H7 (cell line): ENCODE measurements at places on chromosomes 1 and 21.

- DNase-seq = peak; percentile 90
Observed at GRCh38 chr1:9835758-9836631, 12.2 kb upstream of the CLSTN1 start.

DNA sequence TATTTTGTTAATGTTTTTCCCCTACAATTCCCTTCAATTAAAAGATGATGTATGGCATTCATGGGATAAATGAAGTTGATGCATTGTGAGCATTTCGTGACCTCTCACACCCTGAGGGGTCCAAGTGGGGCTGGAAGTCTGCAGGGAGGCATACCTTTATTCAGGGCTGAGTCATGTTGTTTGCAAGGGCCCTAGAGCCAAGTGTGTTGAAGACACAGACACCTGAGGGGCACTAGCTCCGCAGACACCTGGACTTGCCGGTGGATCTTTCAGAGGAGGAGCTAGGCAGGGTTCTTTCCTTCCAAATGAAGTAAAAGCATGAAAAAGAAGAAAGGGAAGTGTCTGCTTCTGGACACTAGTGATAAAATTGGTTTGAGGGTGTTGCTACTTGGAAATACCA, 57.0 kb upstream of the RGS7 start:
- peak; percentile 24 for DNase-seq

DNA sequence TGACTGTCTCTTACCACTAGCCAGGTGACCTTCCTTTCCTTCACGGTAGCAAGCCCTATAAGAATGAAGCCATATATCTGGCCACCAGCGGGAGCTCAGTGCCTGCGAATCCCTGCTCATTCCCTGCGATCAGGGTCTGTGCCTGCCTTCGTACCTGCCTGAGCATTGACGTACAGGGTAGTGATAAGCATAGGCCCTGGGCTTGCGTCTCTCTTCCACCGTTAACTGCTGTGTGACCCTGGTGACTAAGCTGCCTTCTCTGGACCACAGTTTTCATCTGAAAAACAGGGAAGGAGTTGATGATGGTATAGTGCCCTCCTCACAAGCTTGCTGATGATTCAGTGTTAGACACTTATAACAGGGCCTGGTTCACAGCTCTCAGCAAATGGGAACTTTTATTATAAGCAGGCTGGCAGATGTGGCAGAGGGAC, 4.1 kb downstream of the ZC3H12A start:
- peak; percentile 37 for DNase-seq

GRCh38 chr1:33454646-33455282, 17.7 kb upstream of the ZSCAN20 start:
- DNase-seq = no peak

GRCh38 chr1:152220166-152221163, 3.5 kb downstream of the HRNR start:
- DNase-seq = no peak

GRCh38 chr1:41784531-41785274, 134.0 kb downstream of the HIVEP3 start:
- no peak for DNase-seq

GRCh38 chr1:38662126-38662525, 197.4 kb downstream of the RRAGC start:
- DNase-seq = no peak

- DNase-seq = no peak
Observed at GRCh38 chr1:185238447-185238846, 78.6 kb downstream of the IVNS1ABP start.

GRCh38 chr21:15645830-15646229, 84.0 kb upstream of the USP25 start:
- no peak for DNase-seq

GRCh38 chr1:30525631-30525970, 197.8 kb downstream of the MATN1 start:
- no peak for DNase-seq

GRCh38 chr1:14724246-14724645, 125.8 kb downstream of the KAZN start:
- DNase-seq = no peak

DNA sequence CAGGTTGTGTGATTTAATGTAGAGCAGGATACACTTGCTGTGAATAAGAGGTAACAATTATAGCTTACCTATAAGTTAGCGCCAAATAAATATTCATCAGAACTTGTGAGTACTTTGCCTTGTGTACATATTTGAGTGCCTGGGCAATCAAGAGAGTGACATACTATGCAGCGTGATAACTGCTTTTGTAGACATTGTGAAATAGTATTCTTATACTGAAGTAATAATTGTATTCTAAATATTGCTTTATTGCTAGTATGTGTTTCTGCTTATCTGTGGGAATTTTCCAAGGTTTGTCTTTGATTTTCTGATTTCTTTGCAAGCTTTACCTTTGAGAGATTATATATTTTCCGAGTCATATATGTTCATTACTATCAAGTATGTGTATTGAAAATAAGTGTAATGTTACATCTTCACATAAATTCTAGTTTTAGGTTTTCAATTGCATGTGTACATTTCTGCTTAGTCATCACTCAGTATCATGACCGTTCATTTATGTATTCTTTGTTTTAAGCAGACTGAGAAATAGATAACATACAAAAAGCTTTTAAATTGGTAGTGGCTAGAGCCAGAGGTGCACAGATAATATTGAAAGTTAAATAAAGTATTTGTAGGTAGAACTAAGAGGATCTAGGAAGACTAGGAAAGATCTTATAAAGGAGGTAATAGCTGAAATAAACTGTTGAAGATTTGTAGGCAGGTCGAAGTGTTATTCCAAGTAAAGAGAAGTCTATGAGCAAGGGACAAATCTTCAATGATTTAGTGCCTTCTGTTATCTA, 19.5 kb downstream of the USP25 start:
- no peak for DNase-seq

DNA sequence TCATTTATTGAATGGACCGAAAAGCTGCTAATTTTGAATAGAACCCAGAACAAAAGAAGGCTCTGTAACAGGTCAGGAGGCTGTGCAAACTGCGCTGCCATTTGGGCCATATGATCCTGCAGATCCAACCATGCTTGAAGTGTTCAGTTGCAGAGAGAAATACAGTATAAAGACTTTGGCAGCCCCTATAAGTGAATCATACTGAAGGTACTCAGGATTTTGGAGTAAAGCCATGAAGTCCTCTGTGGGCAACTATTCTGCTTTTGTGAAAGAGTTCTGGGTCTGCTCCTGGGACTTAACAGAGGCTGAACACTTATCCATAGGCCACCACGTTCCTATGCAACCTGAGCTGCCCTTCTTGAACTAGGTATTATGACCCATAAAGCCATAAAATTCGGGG, 1613.6 kb upstream of the PRMT6 start:
- DNase-seq = no peak

- no peak for DNase-seq
Observed at GRCh38 chr1:31605908-31606427, 11.5 kb upstream of the HCRTR1 start.

DNA sequence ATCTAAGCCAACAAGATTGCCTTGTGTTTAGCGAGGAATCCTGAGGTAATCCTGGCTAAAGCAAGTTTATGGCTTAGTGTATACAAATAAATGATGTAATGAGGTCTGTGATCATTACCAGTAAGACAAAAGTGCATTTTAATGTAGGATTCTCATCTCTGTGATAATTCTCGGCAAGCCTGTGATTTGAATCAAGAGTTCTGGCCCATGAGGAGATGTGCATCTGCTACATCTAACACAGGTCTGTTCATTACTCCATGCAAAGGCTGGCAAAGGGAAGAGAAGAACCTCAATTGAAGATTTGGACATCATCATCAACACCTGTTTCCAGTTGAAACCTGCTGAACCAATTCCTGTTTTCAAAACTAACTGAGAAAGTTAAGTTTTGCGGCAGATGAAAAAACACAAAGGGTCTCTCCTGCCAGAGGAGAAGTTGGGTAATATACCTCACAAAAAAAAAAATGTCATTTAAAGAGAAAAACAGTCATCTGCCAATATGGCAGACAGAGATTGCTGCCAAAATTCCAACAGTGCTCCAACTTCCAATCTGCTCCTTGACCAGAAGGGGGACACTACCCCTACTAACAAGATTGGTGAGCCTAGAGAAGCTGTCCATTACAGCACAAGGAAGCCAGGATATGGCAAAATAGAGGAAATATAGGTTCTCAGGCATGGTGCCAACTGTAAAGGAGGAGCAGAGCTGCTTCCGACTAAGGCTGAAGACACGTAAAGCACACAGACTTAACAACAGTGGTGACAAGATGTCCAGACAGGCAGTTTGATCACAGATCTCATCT, 453.7 kb downstream of the TTLL7 start:
- peak; percentile 23 for DNase-seq

DNA sequence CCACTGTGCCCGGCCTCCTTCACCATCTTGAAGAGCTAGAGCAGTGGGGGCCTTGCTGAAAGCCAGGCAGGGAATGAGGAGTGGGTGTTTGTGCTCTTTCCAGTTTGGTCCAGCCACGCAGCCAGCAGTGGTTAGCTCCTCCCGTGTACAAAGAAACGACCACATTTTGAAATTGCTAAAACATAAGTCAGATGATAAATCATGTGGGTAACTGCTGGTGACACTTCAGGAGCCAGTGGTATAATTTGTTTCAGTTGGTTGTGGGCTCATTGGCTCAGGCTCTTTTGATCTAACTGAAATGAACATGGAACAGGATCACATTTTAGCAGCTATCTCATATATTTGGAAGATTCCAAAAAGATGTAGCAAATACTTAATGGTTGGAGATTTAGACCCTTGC, 87.6 kb downstream of the MTR start:
- no peak for DNase-seq

DNA sequence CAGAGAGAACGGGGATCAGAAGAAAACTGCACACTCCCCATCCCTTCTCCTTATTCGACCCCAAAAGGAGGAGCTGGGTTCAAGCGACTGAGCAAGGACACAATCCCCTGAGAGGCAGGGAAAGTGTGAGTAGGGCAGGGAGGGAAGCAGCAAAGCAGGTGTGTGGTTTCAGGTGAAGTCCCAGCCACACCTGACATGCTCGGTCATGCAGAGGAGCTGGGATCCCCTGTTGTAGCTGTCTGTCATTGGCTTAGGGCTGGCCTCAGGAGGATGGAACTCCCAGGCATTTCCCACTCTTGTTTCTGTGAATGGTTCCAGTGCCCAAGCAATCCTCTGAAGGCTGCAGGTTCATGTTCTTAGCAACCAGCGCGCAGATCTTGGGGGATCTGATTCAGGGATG, 150.7 kb downstream of the DSCAM start:
- DNase-seq = no peak
